T-helper 1 cell (primary cell): ENCODE measurements at places on chromosomes 12 and 14.
A peak's percentile ranks its signal among the peaks of the same experiment; 100 is the strongest.

DNA sequence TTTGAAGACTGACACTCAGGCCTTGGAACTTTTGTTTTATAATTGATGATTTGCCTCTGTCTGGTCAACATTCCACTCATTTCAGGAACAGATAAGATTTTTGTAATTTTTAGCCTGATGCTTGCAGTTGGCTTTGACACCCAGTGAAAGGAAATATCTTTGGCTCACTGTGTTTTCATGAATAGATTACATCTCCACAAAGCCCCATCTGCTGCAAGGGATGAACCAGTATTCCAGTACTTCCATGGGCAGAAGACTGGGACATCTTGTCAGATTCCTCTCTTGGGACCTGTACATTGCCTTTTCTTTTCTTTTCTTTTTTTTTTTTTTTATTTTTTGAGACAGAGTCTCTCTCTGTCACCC, 28.4 kb downstream of the GSG1 start:
- DNase-seq: no peak

GRCh38 chr12:29223956-29224543, 75.0 kb downstream of the FAR2 start:
- no peak for DNase-seq

- no peak for DNase-seq
These were observed 16.7 kb upstream of the AQP2 start for GRCh38 chr12:49933796-49934195.

GRCh38 chr12:21337453-21337852, 2.7 kb upstream of the SLCO1A2 start:
- no peak for DNase-seq

GRCh38 chr14:100329233-100330006, 6.3 kb downstream of the SLC25A47 start:
- no peak for DNase-seq

- peak; percentile 12 for DNase-seq
These were observed 274.6 kb downstream of the BTG1 start for GRCh38 chr12:91870872-91871707.

DNA sequence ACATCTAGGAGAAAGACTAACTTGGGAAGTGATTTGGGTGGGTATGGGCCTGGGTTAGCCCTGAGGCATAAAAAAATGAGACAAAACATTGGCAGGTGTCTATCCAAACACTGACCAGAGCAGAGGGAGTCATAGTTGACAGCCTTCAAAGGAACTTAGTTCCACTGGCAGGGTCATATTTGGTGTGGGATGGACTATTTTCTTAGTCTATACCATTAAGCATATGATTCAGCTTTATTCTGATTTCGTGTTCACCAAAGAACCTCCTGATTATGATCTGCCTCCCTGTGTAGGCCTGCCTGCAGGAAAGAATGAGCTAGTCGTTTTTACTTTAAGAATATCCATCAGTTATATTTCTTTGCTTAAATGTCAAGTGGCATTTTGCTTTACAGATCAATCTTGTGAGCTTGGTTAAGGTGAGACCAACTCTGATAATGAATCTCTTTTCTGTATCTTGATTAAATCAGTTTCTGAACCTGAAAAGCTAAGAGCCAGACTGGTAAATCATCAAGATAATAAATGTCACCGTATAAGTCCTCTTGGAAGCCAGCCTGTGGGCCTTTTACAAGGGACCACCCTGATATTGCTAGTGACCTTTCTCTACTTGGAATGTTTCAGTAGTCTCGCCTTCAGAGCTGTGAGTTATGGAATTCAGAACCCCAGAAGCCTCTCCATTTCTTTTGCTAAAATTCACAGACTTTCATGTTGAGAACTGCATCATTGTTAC, 182.9 kb downstream of the MON2 start:
- no peak for DNase-seq

DNA sequence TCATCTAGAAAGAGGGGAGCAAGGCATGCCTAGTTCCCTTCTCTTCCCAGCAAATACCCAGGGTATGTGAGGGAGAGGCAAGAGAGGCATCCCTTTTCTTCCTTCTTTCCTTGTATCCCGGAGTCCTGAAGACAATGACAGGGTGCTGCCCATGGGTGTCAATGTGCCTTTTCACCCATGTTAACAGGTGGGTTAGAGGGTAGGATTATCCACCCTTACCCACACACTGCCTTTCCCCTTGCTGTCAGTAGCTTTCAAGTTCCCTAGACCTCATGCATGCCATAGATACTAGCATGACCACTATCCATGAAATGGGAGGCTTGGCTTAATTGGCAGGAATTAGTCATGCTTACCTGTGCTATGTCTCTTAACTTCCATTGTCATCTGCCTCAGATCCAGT, 36.3 kb upstream of the PCNX1 start:
- DNase-seq: no peak

DNA sequence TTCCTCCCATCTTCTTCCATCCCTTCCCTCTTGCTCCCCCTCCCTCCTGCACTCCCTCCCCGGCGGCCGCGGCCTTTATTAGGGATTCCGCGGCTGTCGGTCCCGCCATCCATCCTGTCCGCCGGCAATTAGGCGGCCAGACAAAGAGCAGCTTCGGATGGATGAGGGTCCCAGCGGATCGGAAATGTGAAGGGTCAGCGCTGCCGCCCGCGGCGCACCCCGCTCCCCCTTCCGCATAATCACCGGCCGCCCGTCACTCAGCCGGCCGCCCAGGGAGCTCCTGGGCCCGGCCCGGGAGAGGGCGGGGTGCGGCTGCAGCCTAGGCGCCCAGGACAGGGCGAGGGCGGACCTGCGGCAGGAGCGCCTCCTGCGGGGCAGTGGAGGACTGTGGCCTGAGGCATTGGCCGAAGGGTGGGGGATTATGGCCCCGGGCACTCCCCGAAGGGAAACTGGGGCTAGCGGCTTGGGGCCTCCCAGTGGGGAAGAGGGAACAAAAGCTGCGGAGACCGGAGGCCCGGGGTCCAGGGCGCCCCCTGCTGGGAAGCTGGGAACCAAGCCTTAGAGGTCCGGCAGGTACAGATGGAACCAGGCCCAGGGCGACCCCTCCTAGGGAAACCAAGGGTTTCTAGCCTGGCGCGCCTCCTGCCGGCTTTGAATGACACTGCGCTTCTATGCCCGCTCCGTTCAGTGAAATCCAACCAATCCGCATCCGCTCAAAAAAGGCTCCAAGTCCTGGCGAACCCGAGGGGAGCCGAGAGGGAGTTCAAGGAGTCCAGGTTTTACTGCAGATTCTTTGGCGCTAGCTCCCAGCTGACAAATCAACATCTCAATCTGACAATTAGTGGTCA, 4.4 kb upstream of the DNAJC22 start:
- DNase-seq: peak; percentile 67

DNA sequence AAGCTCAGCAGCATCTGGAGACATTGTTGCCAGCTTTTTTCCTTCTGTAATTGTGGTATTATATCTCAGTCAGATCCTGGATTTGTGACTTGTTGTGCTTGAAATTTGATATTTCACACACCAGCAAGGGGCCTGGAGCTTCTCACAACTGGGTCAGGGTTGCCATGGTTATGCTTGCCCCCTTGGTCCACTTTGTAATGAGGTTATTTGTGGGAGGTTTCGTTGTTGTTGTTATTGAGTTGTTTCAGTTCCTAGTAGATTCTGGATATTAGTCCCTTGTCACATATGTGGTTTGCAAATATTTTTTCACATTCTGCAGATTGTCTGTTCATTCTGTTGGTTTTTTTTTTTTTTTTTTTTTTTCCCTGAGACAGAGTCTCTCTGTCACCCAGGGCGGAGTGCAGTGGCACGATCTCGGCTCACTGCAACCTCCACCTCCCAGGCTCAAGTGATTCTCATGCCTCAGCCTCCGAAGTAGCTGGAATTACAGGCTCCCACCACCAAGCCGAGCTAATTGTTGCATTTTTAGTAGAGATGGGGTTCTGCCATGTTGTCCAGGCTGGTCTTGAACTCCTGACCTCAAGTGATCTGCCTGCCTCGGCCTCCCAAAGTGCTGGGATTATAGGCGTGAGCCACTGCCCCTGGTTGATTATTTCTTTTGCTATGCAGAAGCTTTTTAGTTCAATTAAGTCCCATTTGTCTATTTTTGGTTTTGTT, 80.6 kb upstream of the ETV6 start:
- DNase-seq: no peak

- no peak for DNase-seq
These were observed 5.1 kb downstream of the RTL1 start for GRCh38 chr14:100898465-100898864.

DNA sequence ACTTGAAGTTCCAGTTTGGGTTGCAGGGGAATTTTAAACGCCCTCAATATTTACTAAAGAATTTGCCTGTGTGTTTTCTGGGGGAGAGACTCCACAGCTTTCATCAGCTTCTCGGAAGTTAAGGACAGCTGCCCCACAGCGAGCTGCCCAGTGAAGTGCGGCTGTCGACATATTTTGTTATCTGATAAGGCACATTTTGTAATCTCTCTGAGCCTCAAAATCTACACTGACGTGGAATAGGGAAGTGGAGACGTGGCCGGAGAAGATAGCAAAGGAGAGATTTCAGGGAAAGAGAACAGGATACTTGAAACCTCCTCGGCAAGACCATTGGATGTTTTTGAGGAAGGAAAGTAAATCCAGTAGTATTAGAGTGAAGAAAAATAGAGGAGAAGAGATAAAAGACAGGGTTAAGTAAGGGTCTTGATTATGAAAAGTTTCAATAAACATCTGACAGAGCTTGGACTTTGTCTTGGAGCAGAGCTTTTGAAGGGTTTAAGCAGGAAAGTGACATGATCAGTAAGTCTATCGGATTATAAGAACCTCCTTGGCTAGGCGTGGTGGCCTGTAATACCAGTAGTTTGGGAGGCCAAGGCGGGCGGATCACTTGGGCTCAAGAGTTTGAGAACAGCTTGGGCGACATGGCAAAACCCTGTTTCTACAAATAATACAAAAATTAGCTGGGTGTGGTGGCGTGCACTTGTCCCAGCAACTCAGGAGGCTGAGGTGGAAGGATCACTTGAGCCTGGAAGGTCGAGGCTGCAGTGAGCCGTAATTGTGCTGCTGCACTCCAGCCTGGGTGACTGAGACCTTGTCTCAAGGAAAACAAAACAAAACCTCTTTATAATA, 1.1 kb downstream of the POLR3B start:
- no peak for DNase-seq

DNA sequence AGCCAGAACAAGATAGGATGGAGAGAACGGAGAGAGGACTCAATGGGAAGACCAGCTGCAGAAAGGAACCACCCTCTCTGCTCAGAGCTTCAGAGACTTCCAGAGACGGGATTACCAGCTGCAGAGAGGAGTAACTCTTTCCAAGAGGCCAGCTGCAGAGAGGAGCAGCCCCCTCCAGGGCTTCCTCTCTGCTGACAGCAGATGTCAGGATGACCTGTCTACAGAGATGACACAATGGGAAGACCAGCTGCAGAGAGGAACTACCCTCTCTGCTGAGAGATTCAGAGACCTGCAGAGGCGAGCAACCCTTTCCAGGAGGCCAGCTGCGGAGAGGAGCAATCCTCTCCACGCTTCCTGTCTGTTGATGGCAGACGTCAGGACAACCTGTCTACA, 61.8 kb downstream of the KLRG1 start:
- no peak for DNase-seq

- no peak for DNase-seq
These were observed 3.2 kb upstream of the C12orf42 start for GRCh38 chr12:103498990-103499389.

DNA sequence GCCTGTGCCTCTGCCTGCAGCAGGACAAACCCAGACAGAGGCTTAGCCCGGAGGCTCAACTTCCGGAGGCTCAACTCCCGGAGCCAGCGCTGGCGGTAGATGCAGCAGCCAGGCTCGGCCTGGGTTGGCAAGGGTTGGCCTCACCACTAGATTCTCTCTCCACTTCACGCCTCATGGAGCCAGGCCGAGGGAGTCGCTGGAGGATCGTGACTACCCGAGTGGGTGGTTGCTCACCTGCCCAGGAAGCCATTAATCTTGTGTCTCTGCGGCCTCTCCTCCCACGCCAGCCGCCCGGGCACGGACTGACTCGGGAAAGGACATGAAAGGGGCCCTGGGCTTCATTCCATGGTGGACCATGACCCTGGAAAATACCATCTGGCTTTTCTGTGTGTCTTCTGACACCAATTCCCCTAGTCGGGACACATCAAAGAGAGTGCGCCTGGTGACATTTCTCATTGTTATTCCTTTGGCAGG, 20.8 kb downstream of the ESRRB start:
- DNase-seq: no peak

DNA sequence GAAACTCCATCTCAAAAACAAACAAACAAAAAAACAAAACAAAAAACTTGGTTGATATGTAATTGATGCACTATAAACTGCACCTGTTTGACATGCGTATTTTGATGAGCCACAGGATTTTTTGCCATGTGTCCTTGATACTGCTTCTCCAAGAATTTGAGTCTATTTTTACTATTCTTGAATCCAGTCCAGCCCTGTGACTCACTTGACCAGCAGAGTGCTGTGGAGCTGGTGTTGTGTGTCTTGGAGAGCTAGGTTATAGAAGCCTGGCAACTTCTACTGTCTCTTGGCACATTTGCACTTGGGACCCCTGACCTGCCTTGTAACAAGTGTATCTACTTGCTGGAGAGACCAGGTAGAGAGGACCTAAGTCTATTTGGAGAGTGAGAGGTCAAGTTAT, 52.0 kb downstream of the KLRG1 start:
- no peak for DNase-seq

DNA sequence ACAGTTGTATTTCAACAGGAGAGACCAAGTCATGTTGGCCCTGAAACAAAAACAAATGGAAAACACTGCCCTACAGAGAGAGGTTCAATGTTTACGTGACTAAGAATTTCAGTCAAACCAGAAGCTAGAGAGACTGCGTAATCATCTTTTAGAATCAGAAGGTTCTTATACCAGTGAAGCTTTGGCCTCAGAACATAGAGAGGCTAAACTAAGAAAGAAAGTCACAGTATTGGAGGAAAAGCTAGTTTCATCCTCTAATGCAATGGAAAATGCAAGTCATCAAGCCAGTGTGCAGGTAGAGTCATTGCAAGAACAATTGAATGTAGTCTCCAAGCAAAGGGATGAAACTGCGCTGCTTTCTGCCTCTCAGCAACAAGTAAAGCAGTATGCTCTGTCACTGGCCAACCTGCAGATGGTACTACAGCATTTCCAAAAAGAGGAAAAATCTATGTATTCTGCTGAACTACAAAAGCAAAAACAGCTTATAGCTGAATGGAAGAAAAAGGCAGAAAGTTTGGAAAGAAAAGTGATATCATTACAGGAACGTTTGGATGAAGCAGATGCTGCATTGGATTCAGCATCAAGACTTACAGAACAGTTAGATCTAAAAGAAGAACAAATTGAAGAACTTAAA, 32.5 kb upstream of the NUAK1 start:
- DNase-seq: no peak

GRCh38 chr14:84404246-84404645, 1125.7 kb upstream of the FLRT2 start:
- no peak for DNase-seq

GRCh38 chr14:32720927-32721326, 217.8 kb upstream of the NPAS3 start:
- no peak for DNase-seq

- DNase-seq: no peak
These were observed 159.8 kb downstream of the CACNA1C start for GRCh38 chr12:2212537-2212936.
